NCI-H524 (cell line): ENCODE measurements at places on chromosomes 16 and 17.

- no peak for DNase-seq
Observed at GRCh38 chr17:33318241-33318640, 25.1 kb upstream of the ASIC2 start.

- DNase-seq: no peak
Observed at GRCh38 chr17:42315402-42316156, 27.3 kb downstream of the STAT5A start.

GRCh38 chr17:33968350-33969044 is 286.6 kb upstream of the CCL2 start:
- DNase-seq: no peak

DNA sequence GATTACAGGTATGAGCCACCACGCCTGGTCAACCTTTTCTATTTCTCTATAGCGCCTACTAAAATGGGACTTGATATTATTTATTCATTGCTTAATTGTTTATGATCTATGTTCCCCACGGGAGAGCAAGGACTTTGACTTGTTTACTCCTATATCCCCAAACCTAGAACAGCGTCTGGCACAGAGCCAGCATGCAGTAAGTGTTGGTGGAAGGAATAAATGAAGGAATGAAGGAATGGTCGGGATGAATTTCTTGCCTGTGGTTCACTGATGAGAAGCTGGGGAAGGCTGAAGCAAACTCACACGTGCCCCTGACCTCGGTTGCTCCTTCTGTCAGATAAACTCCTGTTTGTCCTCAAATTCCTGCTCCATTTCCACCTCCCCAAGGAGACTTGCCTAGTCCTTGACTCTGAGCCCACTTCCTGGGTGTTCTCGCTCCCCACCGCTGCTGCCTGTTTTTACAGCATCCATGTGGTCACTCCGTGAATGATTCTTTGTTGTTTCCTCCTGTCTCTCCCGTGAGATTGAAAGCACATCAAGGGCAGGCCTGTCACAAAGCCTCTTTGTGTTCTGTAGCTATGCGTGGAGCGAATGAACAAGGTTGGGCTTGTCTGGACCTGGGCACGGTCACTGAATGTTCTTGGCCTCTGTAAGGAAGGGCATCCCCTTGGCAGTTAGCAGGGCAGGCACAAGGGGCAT is 17.3 kb downstream of the C17orf100 start:
- no peak for DNase-seq

DNA sequence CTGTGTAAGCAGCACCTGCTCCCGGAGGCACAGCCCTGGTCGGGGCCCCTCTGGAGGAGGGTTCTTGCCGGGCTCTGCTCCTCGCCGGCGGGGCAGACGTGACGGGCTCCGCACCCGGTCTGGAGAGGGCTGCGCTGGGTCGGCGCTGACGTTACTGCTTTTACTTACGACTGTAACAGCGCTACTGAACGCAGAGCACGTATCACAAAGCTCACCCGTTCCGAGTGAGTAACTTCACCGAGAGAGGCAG is 1.3 kb upstream of the RAB40C start:
- DNase-seq: peak; percentile 45

GRCh38 chr17:52762147-52762793 is 603.8 kb upstream of the CA10 start:
- no peak for DNase-seq

DNA sequence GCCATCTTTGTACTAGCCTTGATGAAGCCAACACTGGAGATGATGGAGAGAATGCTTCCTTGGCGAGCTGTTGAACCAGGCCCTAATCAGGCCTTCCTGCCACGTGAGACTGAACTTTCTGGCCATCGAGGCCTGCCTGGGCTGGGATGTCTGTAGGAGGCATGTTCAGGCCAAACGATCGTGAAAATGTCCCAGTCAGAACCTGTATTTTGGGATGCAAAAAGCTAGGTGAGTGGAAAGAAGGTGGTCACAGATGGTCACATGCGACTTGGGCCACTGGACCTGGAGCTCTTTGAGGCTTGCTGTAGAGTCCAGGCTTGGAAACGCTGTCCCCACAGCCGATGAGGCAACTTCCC is 12.9 kb downstream of the KNOP1 start:
- no peak for DNase-seq

GRCh38 chr17:19649274-19649541 is 657 bp downstream of the ALDH3A2 start:
- no peak for DNase-seq

DNA sequence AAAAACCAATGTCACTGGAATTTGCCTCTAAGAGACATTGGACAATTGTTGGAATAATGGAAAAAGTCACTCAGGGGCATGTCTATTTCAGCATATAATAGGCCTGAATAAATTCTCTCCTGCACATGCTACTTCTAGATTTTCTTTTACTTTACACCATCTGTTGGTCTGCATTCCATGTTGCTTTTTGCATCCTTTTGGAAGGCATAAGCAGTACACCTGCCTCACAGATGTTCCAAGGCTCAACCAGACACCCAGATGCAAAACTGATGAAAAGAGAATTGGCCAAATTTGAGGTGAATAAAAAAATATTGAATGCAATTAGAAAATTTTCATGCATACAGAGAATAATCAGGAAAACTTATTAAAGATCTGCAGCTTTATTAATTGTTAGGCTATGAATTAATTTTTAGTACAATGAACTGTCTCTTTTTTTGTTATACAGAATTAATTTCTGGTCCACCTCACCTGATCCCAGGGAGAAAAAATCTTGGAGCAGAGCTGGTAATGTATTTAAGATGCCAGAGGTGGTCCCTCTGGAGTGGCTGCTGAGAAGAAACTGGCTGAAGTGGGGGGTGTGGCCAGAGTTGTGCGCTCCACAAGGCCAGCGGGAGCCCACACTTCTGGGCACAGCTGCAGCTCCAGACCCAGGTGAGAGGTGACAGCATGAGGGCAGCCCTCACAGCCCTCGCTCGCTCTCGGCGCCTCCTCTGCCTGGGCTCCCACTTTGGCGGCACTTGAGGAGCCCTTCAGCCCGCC is 778.6 kb downstream of the CDH11 start:
- no peak for DNase-seq

DNA sequence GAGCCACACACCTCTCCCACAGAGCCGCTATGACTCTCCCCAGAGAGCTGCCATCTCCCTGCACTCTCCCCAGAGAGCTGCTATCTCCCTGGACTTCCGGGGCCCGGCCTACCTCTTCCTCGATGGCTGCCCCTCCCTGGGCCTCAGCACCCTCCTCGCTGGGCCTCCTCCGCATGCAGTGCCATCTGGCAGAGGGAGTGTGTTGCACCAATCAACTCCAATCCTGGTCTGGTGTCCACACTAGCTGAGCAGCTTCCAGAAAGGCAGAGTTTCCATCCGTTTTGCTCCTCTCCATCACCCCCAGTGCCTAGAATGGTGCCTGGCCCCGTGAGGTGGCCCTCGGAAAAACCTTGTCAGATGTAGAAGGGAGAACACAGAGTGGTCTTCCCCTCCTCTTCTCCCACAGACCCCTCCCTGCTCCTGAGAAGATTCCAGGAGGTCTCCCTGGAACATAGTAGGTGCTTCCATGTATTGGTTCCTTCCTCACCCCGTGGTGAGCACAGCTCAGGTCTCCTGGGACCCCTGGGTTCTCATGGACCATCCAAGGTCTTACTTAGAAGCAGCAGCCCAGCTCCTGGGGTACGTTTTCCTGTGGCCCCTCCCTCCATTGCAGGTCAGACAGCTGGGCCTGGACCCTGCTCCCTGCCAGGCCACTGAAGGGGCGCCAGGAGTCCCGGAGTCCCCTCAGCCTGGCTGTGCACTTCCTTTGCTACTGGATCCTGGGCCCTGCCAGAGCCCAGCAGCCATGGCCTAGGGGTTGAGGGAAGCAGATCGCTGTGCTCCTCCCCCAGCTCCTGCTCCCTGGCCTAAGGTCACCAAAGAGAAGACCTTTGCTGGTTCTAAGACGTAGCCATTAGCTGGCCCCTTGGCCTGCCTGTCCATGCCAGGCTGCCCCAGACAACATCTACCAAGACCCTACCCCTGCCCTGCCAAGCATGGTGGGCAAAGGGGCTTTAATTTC is 233.8 kb upstream of the GSE1 start:
- peak; percentile 49 for DNase-seq

DNA sequence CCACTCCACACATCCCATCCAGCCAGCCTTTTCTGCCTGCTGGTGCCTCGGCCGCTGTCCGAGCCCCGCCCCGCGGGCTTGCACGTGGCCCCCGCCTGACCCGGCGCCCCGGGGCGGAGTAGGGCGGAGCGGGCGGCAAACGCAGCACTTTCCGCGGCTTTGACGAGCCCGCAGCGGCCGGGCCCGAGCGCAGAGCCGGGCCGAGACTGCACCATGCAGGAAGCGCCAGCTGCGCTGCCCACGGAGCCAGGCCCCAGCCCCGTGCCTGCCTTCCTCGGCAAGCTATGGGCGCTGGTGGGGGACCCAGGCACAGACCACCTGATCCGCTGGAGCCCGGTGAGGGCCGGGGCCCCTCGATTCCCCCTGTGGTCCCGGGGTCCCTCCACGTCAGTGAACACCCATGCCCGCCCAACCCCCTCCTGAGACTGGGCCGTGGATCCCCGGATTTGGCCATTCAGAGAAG is at the start of gene HSF4:
Gene HSF4 (plus strand): TSS at position 147 of the 463 bp plus-strand sequence. CDS start 67 bp downstream, at position 214.
- no peak for DNase-seq

- DNase-seq: no peak
Observed at GRCh38 chr17:53330756-53331155, 492.0 kb upstream of the KIF2B start.

DNA sequence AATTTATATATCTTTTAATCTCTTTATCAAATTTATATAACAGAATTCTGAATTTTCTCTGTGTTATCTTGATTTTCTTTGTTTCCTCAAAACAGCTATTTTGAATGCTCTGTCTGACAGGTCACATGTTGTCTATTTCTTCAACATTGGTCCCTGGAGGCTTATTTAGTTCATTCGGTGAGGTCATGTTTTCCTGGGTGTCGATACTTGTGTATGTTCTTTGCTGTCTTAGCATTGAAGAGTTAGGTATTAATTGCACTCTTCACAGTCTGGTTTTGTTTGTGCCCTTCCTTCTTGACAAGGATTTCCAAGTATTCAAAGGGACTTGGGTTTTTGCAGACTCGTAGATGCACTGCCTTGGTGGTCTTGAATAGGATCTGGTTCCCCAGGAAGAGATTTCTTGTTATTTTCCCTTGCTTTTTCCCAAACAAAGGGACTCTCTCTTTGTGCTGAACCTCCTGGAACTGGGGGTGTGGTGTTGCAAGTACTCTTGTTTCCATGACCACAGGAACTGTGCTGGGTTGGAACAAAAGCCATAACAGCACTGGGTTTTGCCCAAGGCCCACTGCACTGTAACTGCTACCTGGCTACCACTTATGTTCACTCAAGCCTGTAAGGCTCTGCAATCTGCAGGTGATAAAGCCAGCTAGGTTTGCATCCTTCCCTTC is 1483.0 kb downstream of the CDH8 start:
- no peak for DNase-seq

DNA sequence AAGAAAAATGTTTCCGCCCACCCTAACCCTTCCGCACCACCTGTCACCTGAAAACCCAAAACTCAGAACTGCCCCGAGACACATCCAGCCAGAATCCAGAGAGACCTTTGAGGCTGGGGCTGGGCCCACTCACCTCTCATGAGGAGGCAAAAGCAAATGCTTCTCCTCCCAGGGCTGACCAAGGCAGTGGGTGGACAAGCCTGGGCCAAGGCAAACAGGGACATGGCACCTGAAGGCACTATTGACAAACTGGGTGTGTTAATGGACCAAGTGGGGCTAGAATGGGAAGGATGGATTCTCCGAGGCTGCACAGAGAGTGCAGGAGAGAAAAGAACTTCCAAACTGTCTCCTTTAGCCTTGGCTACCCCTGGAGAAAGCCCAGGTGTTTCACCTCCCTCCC is 54.4 kb downstream of the SOX9 start:
- no peak for DNase-seq

DNA sequence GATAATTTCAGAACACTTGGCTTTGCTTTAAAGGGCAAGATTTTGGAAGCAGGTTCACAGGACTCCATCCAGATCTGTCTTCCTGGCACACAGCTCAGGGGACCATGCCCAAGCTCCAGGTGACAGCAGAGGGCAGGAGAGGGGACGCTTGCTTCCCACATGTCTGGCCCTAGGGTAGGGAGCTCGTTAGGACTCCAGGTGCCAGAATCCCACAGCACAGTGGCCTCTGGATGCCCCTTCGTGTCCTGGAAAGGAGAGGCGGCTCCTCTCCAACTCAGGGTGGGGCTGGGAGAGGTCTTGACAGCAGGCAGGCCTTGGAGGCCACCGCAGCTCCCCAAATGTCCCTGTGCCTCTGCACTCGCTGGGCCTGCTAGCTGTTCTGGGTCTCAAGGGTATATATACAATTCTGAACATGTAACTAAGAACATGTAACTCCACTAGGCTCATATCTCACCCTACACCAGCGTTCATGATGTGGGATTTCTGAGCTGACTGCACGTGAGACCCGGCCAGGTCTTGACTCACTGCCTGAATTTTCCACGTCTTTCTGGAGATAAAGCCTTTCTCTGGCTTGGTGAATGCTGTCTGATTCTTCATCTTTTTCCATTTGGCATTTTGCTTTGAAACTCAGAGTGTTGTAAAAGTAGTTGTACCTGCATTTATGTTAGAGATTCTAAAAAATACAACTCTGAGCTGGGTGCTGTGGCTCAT is 52.8 kb downstream of the MARCHF10 start:
- peak; percentile 27 for DNase-seq

DNA sequence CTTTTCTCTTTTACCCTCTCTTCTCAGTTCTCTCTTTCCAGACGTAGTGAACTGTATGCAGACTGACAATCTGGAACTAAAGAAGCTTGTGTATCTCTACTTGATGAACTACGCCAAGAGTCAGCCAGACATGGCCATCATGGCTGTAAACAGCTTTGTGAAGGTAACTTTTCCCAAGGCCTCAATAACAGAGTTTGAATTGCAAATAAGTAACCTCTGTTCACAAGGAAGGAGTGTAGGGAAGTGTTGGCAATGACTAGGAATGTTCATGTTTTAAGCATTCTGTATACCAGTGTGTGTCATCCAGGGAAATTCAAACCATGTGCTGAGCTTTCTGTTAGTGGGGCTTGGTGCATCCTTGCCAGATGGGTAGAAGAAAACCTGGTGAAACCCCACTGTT is 18.6 kb downstream of the AP2B1 start:
- DNase-seq: no peak

GRCh38 chr17:19770985-19771735 is 23.1 kb upstream of the ALDH3A1 start:
- no peak for DNase-seq

- DNase-seq: no peak
Observed at GRCh38 chr17:33870936-33871335, 384.1 kb upstream of the CCL2 start.

GRCh38 chr16:4293181-4293716 is 20.4 kb upstream of the TFAP4 start:
- DNase-seq: no peak

DNA sequence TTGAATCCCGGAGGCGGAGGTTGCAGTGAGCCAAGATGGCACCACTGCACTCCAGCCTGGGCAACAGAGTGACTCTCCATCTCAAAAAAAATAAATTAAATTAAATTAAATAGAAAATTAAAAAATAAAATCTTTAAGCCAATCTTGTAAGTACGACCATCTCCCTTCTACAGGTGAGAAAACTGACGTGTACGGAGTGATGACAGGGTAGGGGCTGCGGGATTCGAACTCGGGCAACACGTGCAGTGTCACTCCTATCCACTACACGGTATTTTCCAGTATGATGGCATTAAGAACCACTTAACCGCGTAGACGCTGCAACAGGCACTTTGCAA is 762 bp downstream of the WDR59 start:
- DNase-seq: no peak
